ENCODE measurements at places on chromosomes 2 and 18.

DNA sequence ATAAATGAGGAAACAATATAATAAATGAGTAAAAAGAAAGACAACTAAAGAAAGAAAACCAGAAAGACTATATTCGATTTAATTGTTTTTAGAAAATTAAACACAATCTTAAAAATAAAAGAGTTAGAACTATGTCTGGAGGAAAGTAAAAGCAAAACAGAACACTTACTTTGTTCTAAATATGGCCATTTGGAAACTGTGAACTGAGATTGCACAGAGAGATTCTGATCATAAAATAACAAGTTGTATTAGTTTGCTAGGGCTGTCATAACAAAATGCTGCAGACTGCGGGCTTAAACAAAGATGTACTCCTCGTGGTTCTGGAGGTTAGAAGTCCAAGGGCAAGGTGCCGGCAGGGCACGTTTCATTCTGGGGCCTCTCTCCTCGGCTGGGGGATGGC is 128.1 kb upstream of the AQP4 start:
- DNase-seq: no peak

GRCh38 chr2:122206101-122206500 is 450.6 kb downstream of the TSN start:
- DNase-seq: no peak

DNA sequence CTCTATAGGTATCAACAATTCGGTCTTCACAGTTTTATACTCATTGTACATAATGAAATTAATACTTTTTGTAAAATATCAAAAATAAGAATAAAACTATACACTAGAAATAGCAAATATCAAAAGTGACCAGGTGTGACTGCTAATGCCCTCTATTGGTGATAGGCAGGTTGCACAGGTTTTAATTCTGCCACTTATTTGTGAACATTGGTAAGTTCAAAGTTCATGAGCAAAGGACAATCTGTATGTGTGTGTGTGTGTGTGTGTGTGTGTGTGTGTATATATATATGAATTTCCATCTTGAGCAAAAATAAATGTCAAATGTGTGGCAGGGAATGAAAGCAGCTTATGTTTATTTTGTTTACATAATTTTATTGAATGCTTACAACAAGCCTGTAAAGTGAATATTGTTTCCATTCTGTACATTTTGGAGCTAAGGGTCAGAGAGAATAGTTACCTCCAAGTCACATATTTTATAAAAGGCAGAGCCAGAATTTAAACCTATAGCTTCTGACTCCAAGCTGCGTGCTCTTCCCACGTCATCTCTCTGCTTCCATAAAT is 537.4 kb downstream of the CPS1 start:
- peak; percentile 1 for DNase-seq

DNA sequence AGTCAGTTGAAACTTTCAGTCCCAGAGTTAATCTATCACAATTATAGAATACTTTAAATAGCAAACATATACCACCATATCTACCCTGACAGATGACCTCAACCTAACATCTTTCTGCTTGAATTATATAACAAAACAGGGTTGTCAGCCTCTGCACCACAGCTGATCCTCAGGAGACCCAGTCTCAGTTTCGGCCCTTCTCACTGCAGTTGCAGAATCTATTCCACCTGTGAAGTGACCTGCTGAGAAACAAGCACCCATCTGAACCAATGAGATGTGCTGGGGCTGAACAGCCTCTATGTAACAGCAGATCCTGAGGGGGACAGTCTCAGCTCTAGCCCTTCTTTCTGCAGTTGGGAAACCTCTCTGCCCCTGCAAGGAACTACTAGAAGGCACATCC is 567.6 kb downstream of the KCNJ3 start:
- DNase-seq: no peak

GRCh38 chr18:45828917-45829811 is 3.7 kb downstream of the SIGLEC15 start:
- peak; percentile 64 for DNase-seq

DNA sequence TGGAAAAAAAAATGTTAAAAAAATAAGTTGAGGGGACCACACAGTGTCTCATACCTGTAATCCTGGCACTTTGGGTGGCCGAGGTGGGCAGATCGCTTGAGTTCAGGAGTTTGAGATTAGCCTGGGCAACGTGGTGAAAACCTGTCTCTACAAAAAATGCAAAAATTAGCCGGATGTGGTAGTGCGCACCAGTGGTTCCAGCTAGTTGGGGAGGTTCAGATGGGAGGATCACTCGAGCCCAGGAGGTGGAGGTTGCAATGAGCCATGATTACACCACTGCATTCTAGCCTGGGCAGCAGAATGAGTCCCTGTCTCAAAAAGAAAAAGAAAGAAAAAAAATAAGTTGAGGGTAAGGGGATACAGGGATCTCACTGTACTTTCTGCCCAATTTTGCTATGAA is 6.1 kb upstream of the KYNU start:
- no peak for DNase-seq

DNA sequence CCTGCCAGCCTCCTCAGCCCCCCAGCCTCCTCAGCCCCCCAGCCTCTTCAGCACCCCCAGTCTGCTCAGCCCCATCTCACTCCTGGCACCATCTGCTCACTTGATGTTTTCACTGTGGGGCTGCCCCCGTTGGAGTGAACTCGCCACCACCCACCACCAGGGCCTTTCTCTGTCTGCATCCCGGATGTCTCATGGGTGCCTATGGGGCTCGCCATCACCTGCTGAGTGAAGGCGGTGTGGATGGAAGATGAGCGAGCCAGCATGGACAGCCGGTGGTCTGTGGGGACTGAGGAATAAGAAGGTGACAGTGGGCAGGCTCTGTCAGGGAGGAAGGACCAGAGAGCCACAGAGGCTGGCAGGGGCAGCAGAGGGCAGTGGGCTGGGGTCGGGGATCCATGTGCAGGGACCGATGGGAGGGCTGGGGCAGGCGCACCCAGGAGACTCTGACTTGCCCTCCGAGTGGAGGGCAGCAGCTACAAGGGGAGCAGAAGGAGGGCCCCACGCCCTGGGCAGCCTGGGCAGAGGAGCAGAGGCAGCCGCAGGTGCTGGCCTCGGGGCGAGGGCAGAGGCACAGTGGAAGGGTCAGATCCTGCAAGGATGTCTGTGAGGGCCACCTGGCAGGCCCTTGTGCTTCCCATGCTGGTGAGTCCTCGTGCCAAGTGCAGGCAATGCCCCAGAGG is 74.7 kb upstream of the ODC1 start:
- no peak for DNase-seq

DNA sequence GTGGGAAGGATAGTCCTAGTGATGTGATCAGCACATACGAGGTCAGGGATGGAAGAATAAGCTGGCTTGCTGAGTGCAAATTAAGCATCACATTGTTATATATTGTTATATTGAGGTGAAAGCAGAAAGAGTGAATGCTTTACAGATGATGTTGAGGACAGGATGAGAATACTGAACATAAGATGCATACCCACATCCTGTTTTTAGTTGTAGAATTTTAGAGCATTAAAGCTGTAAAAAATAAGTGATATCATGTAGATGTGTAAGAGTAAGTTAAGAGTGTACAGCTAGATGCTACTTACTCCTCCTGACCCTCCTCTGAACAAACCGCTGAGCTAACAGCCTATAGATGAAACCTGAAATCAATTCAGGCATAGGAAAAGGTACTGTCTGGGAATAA is 271.0 kb upstream of the KCNJ3 start:
- DNase-seq: no peak

- DNase-seq: no peak
Observed at GRCh38 chr18:62554061-62554815, 31.4 kb downstream of the ZCCHC2 start.

- DNase-seq: no peak
Observed at GRCh38 chr2:10303181-10303693, 533 bp downstream of the HPCAL1 start.

- no peak for DNase-seq
Observed at GRCh38 chr18:49697757-49698524, 115.4 kb downstream of the ACAA2 start.

- DNase-seq: no peak
Observed at GRCh38 chr2:207073801-207074678, 91.7 kb downstream of the KLF7 start.

DNA sequence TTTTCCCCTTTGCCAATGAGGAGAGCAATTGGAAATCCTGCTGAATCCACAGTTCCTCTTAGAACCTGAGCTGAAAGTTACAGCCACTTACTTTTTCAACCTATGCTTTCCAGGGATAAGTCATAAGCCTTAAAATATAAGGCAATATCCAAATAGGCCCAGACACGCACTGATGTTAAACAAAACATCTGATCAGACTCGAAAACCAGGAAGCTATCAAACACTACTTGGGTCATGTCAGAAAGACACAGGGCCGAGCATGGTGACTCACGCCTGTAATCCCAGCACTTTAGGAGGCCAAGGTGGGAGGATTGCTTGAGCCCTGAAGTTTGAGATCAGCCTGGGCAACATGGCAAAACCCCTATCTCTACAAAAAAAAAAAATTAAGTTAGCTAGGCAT is 192.1 kb downstream of the SP3 start:
- DNase-seq: no peak

DNA sequence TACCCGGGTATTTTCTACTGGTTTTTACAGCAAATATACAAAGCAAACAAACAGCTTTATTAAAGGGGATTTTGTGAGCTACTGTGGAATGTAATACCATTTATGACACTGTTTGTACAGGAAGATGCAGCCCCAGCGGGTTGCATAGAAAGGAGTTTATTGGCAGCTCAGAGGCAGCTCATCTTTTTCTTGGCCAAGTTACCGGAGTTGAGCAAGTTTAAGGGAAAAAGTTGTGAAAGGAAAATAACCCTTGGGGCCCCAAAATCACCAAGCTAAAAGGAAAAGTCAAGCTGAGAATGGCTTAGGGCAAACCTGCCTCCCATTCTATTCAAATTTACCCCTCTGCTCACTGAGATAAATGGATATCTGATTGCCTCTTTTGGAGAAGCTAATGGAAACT is 60.8 kb downstream of the MOB4 start:
- no peak for DNase-seq
